ENCODE measurements at places on chromosomes 4 and X.

DNA sequence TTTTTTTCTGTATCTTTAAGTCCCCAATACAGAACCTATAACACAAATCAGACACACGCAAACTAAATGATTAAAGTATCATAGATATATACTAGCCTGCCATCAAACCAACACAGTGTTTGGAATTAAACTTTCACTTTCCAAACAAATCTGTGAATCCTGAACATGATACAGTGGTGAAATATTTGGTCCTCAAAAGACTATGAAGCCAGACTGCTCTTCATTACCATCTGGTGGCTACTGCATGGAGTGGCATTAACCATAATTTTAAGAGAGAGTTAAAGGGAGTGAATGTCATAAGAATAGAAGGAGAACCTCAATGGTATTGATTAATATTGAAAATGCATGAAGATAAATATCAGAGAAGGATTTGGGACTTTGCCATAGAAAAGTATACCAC is 9.2 kb upstream of the GABRA4 start:
- peak; percentile 2 for DNase-seq

- no peak for DNase-seq
These were observed 649.1 kb downstream of the GRID2 start for GRCh38 chr4:92952897-92953296.

DNA sequence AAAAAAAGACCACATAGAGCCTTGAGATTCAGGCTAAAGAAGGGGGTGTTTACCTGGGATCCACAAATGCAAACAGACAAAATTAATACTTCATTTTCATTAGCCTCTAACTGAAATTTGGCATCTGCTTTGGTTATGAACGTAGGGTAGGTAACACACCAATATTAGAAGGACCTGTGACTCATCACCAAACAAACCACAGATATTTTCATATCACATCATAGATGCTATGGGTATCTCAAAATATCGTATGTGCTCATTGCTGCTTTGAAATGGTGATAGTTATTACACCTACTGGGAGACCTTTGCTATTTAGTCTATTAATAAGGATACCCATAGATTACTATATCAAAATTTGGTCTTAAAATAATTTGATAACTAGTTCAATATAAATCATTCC is 180.6 kb upstream of the MAP3K15 start:
- DNase-seq = no peak

DNA sequence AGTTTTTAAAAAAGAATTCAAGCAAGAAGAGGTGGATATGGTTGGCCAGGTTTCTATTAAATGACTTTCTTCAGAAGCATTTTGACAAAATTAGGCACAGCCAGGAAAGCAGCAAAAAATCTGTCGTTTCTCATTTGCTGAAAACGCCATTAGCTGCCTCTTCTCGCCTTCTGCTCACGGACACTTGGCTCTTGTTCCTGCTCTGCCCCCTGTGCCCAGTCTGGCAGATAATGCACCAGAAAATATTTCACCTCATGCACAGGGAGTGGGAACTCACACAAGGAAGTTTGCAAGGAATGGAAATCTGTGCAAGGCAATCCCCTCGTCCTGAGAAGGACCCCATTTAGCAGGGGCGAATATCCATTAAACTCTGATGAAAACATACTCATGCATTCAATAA is 260.0 kb downstream of the PACRGL start:
- DNase-seq = no peak

GRCh38 chr4:108725457-108725856 is 37.4 kb downstream of the ETNPPL start:
- no peak for DNase-seq

DNA sequence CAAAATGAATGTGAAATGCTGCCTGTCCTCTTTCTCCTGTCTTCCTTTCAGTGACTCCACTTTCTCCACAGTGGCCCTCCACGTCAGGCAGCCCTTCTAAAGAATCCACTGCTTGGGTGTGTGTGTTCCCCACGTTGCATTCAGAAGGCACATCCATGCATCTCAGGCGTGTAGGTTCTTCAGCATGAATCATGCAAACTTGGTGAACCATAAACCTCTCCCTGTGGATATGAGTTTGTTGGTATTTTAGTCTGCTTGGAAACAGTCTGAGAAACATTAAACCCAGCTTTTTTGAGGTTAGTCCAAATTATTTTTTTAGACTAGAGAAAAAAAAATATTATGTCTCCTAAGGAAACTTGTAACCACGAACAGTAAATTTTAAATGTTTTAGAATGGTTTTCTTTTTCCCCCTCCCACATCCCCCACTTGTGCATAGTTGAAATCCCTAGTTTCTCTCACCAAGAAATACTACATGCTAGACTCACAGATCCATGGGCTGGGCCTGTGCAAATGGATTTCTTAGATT is 251.6 kb downstream of the CBR4 start:
- peak; percentile 95 for DNase-seq

DNA sequence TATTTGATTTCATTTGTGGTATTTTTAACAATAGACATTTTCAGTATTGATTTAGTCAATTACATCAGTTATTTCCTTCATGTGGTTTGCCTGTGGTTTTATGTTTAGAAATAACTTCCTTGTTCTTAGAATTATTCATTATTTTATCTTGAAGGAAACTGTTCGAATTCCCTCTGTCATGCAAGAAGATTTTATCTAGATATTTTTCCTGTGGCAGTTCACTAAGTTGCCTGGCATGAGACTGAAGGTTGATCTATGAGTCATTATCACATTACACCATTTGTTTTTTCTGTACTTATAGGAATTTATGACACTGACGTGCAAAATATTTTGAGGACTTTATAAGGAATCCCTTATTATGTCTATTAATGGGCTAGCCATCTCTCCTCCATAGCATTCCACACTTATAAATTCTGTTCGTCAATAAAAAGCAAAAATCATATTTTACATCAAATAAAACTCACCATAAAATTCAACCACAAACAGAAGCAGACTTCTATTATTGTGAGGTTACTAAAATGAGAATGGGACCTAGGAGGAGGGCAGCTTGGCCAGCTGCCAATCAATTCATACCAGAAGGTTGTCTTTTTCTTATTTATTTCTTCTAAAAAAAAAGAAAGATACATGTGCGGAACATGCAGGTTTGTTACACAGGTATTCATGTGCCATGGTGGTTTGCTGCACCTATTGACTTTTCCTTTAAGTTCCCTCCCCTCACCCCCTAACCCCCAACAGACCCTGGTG is 179.0 kb downstream of the KCNIP4 start:
- DNase-seq = peak; percentile 84

DNA sequence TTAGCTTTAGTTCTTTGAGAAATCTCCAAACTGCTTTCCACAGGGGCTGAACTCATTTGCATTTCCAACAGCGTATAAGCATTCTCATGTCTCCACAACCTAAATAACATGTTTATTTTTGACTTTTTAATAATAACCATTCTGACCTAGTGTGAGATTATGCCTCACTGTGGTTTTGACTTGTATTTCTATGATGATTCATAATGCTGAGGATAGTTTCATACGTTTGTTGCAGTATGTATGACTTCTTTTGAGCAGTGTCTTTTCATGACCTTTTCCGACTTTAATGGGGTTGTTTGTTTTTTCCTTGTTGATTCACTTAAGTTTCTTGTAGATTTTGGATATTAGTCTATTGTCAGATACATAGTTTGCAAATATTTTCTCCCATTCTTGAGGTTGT is 1833.0 kb upstream of the PCDH10 start:
- DNase-seq = no peak

DNA sequence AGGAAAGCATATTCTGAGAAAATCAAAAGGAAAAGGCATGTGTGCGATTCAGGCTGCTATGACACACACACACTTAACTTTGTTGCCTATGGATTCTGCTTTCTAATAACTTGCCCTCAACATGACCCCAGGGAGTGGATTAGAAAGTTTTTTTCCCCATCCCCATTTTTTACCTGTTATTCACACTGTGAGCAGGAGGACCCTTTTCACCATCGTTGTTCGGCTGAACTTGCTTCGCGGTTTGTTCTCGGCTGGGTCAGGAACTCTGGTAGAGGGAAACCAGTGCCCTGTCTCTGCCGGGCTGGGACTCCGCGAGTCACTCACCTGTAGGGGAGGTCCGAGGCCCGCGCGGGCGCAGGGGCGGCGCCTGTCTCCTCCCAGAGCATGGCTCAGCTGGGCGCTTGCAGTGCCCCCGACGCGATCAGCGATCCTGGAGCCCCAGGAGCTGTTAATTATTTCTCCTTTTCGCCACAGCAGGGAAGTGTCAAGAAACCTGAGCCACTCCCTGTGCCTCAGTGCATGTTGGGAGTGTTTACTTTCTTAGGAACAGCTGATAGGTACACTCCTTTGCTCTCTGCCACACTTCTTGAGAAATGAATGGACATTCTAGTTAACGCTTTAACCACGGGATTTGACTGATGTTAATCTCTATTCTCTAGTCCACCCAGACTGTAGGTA is at the start of gene RASSF6:
TSS of gene RASSF6 (minus strand) at position 322 of the 678 bp plus-strand sequence. CDS start 8,641 bp downstream, outside the sequence.
- no peak for DNase-seq

DNA sequence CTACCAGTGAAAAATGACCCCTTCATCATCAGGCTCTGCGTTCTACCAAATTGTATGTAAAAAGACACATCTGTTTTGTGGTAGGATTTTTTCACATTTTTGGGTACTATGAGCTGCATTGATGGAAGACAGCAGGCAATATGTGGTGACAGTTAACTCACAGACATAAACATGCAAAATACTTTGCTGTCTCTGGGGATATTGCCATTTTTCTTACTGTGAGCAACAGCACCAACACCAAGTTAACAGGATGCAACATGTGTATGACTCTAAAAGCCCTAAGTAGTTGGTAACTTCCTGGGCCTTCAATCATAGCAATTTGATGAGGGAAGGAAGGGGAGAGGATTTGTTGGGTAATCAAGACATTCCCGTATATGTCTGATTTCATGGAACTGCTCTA is 56.4 kb upstream of the DRP2 start:
- DNase-seq = no peak

DNA sequence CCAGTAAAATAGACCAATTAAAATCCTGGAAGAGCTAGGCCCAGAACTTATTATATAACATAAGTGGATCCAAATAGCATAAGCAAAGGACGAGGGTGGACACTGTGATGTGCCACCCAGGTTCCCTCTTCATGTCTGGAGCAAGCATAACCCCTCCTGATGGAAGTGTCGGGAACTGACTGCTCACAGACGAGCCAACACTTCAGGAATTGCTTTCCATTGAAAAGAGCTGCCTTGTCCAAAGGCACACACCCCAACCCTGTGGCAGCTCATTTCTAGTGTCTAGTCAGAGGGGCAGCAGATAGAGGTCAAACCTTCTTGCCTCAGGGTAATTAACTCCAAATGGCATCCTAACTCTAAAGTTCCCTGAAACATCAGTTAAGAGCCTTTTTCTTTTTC is 15.3 kb downstream of the DDIT4L start:
- no peak for DNase-seq

DNA sequence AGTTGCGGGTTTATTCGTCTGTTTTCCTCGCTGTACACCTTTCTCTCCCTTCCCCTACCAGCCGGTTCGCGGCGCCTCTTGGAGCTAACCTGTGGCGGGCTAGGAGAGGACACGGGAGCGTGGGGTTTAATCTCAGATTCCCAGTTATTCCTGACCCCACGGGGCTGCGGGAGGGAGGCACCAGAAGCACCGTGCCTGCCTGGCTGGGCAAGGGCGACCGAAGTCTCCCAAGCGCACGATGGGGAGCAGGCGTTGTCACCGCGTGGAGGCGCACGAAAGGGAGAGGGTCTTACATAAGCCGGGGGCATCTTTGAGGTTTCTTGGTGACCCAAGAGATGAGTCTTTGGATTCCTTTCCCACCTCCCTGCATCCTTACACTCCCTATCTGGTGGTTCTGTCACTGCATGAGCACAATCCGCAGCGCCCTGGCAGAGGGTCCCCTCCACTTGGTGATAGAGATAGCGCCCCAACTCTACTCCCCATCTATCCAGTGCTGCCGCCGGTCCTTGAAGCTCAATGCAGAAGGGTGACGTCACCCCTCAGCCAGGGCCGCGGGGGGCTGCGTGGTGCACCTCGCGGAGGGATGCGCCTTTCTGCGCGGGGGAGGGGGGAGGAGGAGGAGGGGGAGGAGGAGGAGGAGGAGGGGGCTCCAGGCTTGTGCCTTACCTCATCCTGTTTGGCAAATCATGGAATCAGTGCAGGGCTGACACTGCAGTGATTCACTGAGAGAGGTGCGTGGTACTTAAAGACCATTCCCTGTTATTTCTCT is 793 bp downstream of the TSPAN7 start:
- DNase-seq = no peak

GRCh38 chr4:146340798-146341197 is 126.5 kb downstream of the REELD1 start:
- peak; percentile 47 for DNase-seq

DNA sequence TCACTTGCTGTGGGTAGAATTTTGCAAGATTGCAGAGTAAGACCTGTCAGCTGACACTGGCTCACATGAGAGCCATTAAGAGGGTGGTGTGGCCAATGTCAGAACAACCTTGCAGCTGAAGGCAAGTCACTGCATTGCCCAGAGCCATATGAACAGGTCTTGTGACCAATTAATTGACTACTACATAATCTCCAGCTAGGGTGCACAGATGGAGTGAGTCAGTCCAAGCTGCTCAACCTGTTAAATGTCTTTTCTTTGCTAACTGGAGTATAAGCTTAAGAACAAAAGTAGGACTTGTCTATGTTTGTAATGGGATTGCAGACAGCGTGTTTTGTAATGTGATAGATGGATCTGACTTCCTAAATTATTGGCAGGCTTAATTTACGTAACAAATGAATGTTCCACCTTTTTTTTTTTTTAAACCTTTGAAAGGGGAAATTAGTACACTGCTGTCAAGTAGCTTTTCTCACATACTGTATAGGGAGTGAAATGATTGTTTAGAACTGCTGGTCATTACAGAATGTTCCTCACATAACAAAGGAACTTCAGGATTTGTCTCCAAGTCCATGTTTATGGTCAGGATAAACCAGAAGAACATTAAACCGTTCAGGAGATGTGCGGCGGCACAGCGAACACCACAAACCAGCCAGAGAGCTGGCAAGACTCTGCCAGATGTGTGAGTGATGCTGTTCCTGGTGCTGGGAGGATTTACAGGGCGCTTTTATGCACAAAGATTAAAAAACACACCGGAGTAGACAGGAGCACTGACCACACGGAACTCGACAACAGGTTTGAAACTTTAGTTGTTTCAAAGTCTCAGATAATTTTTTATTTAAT is 37.0 kb downstream of the FNIP2 start:
- no peak for DNase-seq

DNA sequence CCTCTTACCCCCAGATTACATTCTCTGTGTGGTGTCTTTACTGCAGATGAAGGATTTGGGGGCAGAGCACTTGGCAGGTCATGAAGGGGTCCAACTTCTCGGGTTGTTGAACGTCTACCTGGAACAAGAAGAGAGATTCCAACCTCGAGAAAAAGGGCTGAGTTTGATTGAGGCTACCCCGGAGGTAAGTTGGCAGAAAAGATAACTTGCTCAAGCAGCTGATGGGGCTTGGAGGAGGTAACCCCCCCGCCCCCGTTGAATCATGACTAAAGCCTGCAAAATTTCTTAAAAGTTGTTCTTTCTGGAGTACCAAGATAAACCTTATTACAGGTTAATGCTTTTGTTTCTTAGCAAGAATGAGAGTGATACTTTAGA is 1.5 kb downstream of the CCNG2 start:
- peak; percentile 50 for DNase-seq

GRCh38 chr4:115293093-115293462 is 179.7 kb upstream of the NDST4 start:
- DNase-seq = no peak
